Glomerular endothelial cell (primary cell): ENCODE measurements at places on chromosomes 5 and 9. TPM values are rescaled to one million over a fixed set of nuclear protein-coding genes. Genes with fewer than 3 reads are reported as not detected.

The NSG2 gene
- not detected in 2 replicates for total RNA-seq

The FAT2 gene
- 0.06 and 0.10 TPM in 2 replicates for total RNA-seq

The F2RL2 gene
- total RNA-seq, result 13.3 and 30.9 TPM in 2 replicates

The TPPP gene
- total RNA-seq, result 0.19 and 0.58 TPM in 2 replicates

The GPR21 gene
- total RNA-seq, result 1.1 TPM in 1 of 2 replicates, not detected in the other

The IL3 gene
- not detected in 2 replicates for total RNA-seq

The IL9 gene
- not detected in 2 replicates for total RNA-seq

The SURF2 gene
- total RNA-seq, result 21.0 and 24.4 TPM in 2 replicates

The BNC2 gene
- 16.1 and 19.0 TPM in 2 replicates for total RNA-seq

The CDH9 gene
- total RNA-seq, result not detected in 2 replicates

The FAM221B gene
- not detected in 2 replicates for total RNA-seq

The COL15A1 gene
- total RNA-seq, result 1.5 and 5.8 TPM in 2 replicates

The CDO1 gene
- total RNA-seq, result 0.48 and 0.82 TPM in 2 replicates
